ENCODE measurements at places on chromosomes 16 and 17.

DNA sequence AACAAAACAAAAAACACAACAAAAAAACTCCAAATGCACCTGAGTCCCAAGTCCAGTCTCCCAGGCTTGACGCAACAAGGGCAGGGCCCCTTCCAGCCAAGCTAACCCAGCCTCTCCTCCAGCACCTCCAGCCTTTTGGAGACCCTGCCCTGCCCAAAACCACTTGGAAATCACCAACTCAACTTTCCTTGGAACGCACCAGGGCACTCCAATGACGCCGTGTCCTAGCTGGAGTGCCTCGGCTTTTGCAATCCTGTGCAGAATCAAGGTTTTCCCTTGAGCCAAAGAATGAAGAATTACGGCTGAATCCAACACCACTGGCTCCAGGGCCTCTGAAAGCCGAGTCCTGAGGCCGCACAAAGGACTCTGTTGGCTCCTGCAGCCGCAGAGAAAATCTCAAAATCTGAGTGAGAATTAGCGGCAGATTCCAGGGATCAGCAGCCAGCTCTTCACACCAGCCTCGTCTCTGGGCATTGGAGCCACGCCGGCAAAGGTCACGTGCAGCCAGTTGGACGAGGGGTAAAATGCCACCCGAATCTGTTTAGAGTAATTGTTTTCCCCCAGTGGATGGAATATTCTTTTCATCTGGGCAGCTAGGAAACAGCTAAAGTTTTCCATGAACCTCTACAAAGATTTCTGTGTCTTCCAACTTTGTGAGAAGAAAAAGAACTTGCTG is 9.7 kb upstream of the BAIAP2 start:
- DNase-seq = no peak

GRCh38 chr17:76532072-76532651 is 5.3 kb downstream of the CYGB start:
- no peak for DNase-seq

- DNase-seq = no peak
These were observed 4.2 kb upstream of the CRK start for GRCh38 chr17:1460233-1460632.

DNA sequence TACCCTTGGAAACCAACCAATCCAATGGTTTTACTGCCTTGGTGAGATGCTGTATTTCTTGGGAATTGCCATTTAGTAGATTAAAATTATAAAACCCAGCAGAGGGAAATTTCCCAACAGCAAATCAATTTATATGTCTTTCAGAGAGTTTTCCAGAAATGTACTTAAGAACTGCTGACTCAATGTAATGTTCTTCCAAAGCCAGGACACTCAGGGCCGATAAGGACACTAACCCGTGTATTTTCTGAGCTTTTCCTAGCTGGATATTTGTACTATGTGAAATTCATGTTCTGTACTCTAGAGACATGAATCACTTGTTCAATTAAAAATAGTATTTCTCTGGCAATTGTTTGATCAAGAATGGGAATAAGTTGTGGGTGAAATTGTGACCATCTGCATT is 121.4 kb downstream of the KCNJ2 start:
- no peak for DNase-seq

- no peak for DNase-seq
These were observed at the start of gene PITPNM3 for GRCh38 chr17:6556121-6557039. TSS of gene PITPNM3 (minus strand) at chr17:6556555. CDS start at chr17:6556406, 149 bp downstream.

GRCh38 chr17:652314-652713 is 62.3 kb downstream of the VPS53 start:
- no peak for DNase-seq

DNA sequence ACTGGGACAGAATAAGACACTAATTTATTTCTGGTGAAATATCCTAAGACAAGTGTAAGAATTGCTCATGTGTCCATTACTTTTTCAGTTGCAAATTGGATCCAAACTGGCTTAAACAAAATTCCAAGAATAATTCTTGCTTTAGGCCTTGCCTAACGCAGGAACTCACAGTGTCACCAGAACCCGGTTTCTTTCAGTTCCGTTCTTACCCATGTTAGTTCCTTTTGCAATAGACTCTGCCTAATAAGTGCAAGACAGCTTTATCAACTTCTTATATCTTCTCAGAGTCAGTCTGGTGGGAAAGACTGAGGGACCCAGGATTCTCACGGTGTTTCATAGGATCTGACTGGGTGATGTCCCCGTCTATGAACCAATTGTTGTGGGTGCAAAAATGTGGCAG is 24.7 kb downstream of the GDE1 start:
- no peak for DNase-seq

GRCh38 chr17:83004791-83005380 is 74.5 kb upstream of the METRNL start:
- DNase-seq = no peak

- peak; percentile 71 for DNase-seq
These were observed 7.0 kb upstream of the C1QTNF8 start for GRCh38 chr16:1102921-1103635.

GRCh38 chr17:39648616-39649366 is 11.8 kb downstream of the STARD3 start:
- no peak for DNase-seq

- peak; percentile 29 for DNase-seq
These were observed 12.8 kb downstream of the ATPAF2 start for GRCh38 chr17:18025945-18026776.

GRCh38 chr17:80874866-80875445 is 116.7 kb upstream of the CHMP6 start:
- no peak for DNase-seq

DNA sequence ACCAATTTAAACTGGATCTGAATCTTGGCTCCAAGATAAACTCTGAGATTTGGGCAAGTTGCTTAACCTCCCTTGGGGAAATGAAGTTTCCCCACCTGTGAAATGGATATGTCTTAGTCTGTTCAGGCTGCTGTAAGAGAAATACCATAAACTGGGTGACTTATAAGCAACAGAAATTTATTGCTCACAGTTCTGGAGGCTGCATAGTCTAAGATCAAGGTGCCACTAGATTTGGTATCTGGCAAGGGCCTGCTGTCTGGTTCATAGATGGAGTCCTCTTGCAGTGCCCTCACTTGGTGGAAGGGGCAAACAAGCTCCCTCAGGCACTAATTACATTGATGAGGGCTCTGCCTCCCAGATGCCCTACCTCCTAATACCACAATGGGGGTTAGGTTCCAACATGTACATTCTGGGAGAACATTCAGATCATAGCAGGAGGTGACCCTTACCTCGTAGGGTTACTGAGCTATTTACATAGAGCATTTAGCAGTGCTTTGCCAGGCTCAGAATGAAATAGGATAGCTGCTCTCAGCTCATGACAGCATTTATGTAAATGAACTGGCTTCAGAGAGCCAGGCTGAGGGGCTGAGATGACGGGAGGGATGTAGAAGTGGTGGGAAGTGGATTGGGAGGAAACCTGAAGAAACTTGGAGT is 83.9 kb downstream of the SPECC1 start:
- DNase-seq = no peak

DNA sequence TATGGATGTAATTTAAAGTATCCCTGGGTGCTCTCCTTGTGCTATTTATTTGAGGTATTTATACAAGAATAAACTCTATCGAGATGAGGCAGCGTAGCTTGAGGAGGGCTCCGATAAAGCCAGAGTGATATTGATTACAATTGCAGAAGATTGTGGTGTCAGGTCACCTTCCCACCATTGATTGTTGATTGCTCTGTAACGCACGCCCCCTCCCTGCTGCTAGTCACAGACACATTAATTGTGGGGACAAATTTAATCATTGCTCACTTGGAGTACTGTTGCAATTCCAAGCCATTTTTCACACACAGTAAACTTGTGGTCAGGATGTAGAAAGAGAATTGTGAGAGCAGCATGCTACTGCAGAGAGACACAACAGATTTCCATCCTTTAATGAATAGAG is 75.4 kb downstream of the IRX3 start:
- DNase-seq = no peak

GRCh38 chr17:57458718-57459285 is 202.5 kb downstream of the MSI2 start:
- no peak for DNase-seq

- peak; percentile 10 for DNase-seq
These were observed 100.0 kb upstream of the MED13 start for GRCh38 chr17:62164747-62165722.

DNA sequence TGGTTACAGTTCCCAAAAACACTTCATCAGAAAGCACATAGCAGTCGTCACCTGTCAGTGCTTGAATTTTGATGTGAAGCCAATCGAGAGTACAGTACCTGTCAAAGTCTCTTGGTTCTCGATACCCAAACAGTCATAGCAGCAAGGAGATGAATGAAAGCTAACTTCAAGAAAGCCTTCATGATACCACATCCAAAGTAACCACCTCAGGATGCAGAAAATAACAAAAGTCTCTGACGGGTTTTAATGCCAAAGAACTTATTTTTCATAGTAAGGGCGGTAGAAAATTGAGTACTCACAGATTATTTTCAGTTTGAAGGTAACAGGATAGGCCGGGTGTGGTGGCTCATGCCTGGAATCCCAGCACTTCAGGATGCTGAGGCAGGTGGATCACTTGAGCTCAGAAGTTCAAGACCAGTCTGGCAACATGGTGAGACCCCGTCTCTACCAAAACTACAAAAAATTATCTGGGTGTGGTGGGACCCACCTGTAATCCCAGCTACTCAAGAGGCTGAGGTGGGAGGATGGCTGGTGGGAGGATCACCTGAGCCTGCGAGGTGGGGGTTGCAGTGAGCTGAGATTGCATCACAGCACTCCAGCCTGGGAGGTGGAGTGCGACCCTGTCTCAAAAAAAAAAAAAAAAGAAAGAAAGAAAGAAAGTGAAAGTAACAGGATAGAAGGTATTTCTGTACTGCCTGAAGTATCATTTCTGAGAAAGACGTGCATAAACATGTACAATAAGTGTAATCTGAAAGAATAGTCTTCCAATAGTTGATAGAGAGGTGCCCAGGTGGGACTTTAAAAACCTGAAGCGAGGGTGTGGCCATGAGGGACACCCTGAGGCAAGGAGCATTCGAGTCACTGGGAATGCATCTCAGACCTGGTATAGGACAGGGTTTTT is 15.4 kb downstream of the MFSD11 start:
- DNase-seq = peak; percentile 63

DNA sequence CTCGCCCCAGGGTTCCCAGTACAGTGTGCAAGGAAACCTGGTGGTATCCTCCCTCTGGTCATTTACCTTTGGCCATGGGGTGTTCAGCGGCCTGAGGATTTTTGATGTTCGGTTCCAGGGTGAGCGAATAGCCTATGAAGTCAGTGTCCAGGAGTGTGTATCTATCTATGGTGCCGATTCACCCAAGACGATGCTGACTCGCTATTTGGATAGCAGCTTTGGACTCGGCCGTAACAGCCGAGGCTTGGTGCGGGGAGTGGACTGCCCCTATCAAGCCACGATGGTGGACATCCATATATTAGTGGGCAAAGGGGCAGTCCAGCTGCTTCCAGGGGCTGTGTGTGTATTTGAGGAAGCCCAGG is 1.2 kb downstream of the AOC2 start:
- no peak for DNase-seq

DNA sequence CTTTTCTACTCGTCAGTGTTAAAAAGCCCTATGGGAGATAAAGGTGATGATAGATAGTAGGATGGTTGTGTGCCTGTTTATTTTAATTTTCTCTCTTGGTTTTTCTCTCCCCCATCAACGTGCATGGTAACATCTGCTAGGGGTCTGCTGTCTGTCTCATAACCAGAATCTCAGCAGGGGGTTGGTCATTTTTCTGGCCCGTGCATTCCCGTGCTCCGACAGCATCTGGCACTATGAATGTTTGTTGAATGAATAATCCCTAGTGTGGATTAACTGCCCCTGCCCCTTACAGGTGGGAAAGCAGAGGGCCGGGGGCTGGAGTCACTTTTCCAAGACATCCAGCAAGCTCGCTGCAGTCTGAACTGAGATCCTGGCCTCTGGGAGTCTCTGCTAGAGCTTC is 6.3 kb downstream of the CA5A start:
- no peak for DNase-seq

- DNase-seq = no peak
These were observed 25.8 kb downstream of the SRCIN1 start for GRCh38 chr17:38579934-38580333.

GRCh38 chr17:29162082-29162908 is 17.9 kb downstream of the MYO18A start:
- no peak for DNase-seq

GRCh38 chr17:74816905-74817620 is 40.9 kb upstream of the NAT9 start:
- no peak for DNase-seq

- DNase-seq = peak; percentile 63
These were observed 17.1 kb downstream of the ZNF213 start for GRCh38 chr16:3152027-3152276.

DNA sequence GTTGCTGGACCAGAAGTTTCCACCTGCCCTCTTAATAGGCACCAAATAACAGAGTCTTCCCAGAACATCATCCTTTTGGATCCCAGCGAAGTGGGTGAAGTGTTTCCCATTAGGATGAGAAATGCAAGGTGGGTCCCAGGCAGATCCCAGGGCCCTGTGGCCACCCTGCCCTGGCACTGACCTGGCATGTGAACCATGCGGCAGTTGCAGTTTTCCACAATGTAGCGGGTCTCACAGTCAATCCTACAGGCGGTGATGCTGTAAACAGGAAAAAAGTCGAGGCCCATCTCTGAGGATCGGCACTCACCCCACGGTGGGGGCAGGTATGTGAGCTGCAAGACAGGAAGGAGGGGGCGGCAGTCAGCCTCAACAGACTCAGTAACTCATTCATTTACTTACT is 36.4 kb downstream of the SPACA3 start:
- no peak for DNase-seq

DNA sequence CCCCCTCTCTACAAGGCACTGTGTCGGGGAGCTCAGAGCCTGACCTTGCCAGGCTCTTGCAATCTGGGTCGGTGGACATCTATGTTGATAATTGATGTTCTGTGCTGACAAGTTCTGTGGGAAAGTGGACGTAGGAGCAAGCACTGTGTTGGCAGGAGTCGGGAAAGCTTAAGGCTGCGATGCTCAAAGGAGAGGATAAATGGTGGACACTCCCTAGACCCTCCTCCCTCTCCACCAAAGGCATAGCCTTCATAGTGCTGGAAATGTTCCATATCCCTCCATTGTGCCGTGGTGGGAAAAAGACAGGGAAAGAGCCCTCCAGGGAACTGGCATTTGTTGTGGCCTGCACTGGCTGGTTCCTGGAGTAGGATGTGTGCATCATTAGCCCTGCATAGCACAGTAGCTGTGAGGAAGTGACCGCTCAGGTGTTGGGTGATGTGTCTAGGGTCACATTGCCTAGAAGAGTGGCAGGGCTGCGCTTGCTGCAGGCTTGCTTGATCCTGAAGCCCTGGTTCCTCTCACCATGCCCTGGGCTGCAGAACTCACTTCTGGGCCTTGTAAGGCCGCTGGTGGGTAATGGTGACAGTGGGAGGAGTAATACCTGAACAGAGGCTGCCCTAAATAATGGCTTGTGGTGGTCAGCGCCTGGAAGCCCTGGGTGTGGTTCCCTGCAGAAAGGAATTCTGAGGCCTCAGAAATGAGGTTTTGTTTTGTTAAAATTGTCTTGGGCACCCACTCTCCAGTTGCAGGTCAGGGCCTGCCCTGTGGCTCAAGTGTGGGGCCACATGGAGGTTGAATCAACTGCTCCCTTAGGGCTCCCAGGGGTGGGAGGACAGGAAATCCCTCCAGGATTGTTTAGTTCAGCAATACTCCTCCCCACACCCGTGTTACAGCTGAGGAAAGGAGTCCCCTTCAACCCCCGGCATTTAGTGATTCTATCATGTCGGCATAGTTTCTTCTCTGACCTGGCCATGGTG is 62.6 kb downstream of the KSR1 start:
- DNase-seq = no peak

GRCh38 chr17:31114956-31115555 is 20.3 kb downstream of the NF1 start:
- DNase-seq = no peak
